ENCODE measurements at places on chromosomes 11 and 22. TPM values are rescaled to one million over a fixed set of nuclear protein-coding genes. Genes with fewer than 3 reads are reported as not detected.
A peak's percentile ranks its signal among the peaks of the same experiment; 100 is the strongest.

DNA sequence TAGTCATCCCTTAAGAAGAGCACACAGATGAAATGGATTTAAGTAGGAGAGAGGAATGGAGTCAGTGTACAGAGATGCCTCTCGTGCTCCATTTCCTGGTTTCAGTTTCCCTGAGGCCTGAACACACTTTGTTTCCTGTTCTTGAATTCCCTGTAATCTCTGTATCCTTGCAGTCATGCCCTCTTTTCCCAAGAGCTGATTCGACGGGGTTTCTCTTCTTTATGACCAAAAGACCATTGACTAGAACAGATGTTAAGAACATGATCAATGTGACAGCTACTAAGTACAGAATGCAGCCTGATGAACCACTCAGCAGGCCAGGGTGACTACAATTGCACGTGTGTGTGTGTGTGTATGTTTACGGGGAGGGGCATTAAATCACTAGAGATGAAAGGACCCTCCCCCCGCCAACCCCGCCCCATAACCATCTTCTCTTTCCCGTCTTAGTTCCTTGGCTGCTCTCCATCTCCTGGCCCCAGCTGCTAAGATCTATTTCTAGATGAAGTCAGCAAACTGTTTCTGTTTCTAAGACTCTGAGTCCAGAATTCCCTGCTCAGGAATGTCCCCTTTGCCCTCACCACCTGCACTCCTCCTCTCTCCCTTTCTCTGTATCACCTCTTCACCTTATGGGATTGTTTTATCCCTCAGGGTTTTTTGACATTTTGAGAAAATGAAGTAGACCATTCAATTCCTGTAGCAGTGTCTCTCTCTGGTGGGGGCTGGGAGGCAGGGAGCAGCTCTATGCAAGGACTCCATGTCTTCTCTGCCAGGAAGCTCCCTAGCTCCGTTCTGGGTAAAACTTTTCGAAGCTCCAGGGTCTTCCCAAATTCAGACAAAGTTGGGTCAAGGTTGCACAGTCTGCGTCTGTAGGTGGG is 26.0 kb downstream of the SLC22A6 start:
- peak; percentile 40 for DNase-seq

Gene TRIM48
- polyA plus RNA-seq: not detected

Gene FBLN1
- 22.4 TPM for polyA plus RNA-seq

Gene ZC3H12C
- 2.1 TPM for polyA plus RNA-seq

DNA sequence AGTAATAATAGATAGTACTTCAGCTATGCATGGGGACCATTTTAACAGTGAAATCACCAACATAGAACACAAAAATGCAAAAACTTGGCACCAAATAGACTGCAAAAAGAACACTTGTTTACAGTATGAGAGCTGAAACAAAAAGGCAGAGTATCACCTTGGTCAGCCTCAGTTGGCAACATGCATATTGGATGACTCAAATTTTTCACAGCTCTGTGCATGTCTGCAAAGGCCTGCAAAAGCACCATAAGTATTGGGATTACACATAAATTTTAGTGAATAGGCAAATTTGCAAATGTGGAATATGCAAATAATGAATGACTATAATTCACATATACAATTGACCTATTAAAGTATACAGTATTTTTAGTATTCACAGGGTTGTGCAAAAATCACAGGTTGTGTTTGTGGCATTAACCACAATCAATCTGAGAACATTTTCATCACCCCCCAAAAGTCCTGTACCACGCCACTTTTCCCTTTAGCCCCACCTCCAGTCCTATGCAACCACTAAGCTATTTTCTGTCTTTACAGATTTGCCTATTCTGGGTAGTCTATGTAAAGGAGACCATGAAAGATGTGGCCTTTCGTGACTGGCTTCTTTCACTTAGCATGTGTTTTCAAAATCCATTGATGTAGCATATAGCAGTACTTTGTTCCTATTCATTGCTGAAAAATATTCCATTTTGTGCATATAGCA is 47.2 kb downstream of the CCDC15 start:
- no peak for DNase-seq

DNA sequence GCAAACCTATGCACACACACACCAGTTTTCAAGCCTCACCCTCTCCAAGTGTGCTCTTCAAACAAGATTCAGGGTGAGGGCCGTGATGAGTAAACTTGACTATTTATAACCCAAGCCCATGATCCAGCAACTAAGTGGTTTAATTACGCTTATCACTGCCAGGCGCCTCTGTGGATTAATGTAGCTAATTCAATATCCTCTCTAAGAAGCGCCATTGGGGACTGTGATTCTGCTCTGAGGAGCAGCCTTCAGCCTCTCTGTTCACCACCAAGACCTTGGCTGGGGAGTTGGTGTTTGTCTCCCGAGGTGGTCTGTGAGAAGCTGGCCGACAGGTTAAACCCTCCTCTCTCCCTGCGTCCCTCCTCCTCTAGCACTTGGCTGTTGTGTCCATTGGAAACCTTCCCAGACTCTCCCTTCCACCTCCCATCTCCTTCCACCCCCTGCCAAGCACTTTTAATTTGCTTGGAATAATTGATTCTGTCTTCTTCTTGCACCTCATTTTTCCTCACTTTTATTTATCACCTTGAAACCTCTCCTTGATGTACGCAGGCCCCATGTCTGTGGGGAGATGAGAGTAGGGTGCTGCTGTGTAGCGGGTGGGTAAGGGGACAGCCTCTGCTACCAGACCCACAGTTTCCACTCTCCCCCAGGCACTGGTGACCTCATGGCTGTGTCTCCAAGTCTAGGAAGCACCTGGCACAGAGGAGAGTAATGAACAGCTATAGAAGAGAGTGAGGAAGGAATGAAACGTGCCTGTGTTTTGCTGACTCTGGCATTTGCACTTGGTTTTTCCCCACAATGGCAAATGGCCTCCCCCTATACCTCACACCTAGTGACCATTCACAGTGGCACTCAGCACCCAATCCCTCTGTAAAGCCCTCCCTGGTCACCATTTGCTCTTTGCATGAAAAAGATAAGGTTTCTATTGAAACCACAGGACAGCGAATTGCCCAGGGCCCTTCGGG is 236.6 kb downstream of the GRIK4 start:
- no peak for DNase-seq

GRCh38 chr11:35122308-35122707 is 16.7 kb upstream of the CD44 start:
- DNase-seq: no peak

DNA sequence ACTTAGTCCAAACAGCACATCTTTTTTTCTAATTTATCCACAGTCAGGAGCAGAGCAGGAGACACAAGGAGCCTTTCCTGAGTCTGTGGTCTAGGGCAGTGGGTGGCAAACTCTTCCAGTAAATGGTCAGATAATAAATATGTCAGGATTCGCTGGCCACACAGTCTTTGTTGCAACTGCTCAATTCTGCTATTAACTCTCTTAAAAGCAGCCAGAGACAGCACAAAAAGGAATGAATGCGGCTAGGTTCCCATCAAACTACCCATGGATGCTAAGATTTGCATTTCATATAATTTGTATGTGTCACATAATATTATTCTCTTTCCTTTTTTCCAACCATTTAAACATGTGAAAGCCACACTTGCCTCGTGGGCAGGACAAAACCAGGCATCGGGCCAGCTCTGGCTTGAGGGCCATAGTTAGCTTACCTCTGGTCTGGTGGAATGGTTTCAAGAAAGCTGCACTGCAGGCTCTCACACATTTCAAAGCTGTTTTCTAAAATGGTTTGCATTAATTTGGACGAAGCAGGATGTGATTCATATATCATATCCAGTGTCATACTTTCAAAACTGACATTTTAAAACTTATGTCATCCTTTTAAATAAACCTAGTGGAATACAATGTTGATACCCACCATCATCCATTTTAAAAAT is 64.7 kb upstream of the CD5 start:
- no peak for DNase-seq

Gene FAM227A
- 0.30 TPM for polyA plus RNA-seq

GRCh38 chr22:30538280-30538679 is 8.3 kb downstream of the SEC14L6 start:
- no peak for DNase-seq

Gene KDM2A
- 23.4 TPM for polyA plus RNA-seq

DNA sequence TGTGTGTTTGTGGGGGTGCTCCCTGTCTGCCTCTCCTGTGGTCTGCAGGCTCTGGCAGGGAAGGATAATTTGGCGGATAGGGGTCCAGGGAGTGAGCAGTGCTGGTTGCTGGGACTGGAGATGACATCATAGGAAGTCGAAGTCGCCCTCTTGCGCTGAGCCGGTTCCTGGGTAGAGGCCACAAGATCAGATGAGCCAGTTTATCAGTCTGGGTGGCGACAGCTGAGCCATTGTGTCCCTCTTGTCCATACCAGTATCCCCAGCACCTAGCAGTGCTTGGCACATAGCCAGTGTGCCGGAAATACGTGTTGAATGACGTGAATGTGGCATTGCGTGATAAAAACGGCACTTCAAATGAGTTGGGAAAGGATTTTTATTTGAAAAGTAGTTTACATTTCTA is 9.8 kb downstream of the APOL5 start:
- DNase-seq: no peak

GRCh38 chr11:34595391-34595790 is 25.5 kb upstream of the EHF start:
- DNase-seq: no peak

DNA sequence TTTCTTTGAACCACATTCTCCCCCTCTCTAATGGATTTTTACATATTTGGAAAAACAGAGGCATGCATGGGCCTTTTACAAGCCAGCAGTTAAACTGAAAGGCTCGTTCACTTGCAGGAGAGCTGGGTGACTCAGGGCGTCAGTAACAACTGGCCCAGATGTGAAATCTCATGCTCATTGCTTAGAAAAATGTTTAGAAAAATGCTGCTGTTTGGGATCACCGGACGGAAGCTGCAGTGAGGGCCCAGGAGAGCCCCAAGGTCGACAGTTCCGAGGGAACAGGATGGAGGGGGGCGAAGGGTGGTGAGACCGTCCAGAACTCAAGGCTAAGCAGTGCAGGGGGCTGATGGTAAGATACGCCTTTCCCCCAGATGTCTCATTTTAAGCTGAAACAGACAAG is 41.7 kb upstream of the SMTN start:
- DNase-seq: peak; percentile 23

- DNase-seq: peak; percentile 25
Measured at GRCh38 chr11:102139081-102139498, 28.8 kb downstream of the YAP1 start.

DNA sequence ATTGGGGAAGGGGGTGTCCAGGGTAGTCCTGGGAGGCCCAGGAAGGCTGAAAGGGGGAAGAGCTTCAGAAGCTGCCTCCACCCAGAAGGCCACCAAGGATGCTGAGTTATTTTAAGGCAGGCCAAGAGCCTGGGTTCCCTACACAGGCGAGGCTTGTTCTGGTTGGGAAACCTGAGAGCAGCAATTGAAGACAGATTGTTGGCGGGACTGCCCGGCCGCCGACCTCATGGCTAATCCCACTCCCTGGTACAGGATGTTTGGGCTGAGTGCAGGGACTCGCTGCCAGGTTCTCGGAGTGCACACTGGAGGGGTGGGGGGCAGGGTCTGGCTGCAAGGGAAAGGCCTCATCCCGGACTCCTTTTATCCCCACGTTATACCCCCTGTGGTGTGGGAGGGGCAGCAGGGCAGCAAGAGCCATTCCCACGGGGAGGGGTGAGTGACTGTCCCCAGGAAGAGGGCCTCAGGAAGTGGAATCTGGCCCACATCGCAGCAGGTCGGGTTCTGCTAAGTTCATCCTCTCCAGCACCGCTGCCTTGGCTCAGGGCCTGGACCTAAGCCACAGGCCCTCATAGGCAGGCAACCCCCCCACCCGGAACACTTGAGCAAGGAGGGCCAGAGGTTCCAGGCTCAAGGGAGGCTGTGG is 43.6 kb upstream of the PRR5 start:
- peak; percentile 46 for DNase-seq

Gene TMEM191C
- polyA plus RNA-seq: 0.35 TPM

Gene GGTLC3
- not detected for polyA plus RNA-seq

GRCh38 chr11:88807349-88807748 is 258.4 kb downstream of the GRM5 start:
- DNase-seq: no peak

DNA sequence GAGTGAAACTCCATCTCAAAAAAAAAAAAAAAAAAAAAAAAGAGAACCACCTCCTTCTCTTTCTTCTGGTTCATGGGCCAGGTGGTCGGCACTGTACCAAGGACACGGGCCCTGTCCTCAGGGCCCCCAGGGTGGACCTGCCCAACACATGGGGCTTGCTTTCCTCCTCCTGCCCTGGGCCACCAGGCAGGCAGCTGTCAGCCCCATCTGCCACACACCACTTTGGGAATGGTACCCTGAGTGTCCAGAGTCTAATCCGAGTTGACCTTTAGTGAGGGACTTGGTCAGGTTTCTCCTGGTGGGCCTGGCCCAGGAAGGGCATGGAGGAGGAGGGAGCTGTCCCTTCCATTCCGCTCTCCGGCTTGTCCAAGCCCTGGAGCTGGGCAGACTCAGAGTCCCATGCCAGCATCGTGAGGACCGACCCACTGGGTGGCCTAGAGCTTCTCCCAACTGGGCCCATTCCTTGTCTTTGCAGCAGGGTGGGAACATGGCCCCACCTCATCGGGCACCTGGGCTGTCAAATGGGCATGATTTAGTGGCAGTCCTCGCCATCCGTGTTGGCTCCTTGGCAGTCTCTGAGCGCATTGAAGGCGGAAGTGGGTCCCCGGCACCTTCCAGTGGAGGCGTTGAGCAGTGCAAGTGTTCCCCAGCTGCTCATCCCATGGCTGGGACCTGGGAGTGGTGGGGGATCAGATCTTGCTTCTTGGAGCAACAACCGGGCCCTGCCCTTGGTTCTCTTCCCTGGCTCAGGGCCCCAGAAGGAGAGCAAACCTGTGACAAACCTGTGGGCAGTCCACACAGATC is 94.8 kb downstream of the BCR start:
- no peak for DNase-seq

- no peak for DNase-seq
Measured at GRCh38 chr22:42443240-42444076, 11.3 kb upstream of the NFAM1 start.

- no peak for DNase-seq
Measured at GRCh38 chr11:34151166-34151565, 45.7 kb downstream of the NAT10 start.

GRCh38 chr22:28647216-28647615 is 32.4 kb downstream of the TTC28 start:
- no peak for DNase-seq

DNA sequence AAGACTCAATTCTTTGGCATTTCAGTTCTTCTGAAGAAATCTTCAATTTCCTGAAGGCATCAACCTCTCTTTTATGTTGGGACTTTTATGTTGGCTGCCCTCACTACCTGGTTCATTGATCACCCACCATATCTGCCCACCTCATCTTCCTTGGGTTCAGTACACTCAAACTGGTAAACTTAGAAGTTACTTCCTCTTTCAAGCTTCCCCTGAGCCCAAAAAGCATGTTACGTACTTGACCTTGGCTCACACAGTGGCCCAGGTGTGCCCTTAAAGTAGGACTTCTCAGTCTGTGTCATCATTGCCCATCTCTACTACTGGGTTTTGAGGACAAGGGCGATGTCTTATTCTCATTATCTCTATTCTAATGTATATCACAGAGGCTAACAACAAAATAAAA is 86.1 kb downstream of the GRIA4 start:
- no peak for DNase-seq
